RWPE1 (cell line): ENCODE measurements at places on chromosomes 6 and 20.
A peak's percentile ranks its signal among the peaks of the same experiment; 100 is the strongest.

DNA sequence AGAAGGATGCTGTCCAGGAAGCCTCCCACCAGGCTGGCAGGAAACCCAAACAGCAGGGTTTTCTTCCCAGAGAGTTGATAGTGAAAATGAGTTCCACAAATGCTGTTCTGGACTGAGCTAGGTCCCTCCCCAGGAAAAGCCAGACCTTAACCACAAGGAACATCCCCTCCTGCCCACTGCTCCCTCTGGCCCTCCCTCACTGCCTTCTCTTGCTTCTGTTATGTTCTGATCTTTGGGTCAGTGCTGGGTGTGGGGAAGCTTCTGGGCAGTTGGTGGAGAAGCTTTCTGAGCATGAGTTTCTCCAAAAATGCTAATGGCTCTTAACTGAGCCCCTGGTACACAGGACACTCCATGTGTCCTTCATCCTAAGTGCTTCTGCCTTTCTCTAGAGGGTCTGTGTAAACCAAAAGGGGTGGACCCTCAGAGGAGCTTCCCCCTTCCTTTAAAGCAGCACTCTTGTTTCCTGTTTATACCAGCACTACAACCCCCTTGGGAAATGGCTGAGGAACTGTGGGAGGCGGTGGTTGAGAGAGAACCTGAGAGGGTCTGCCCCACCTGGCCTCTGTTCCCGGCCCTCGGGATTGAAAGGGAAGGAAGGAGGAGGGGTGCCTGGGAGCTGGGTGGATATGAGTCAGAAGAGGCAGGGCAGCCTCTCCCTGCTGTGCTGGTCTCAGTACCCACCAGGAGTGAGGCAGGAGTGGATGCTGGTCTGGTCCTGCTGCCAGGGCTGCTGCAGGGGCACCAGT, 42.0 kb downstream of the CDS2 start:
- DNase-seq, result peak; percentile 74

DNA sequence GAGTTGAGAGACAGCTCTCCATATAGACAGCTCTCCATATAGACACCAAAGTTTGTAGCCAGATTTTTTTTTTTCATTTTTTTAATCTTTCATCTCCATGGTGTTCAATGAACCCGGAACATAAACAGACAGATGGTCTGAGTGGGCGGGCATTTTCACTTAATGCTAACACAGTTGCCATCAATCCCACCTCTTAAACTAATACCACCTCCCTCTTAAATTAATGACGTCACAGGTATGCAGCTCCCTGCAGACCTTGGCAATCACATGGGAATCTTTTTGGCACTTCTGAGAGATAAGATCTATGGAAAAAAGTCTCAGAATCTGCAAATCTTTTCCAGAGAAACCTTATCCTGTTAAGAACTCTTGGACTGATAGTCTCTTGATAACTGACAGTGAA, 43.2 kb downstream of the PFDN4 start:
- no peak for DNase-seq

GRCh38 chr6:44650947-44651346, 263.4 kb downstream of the CDC5L start:
- DNase-seq, result no peak

DNA sequence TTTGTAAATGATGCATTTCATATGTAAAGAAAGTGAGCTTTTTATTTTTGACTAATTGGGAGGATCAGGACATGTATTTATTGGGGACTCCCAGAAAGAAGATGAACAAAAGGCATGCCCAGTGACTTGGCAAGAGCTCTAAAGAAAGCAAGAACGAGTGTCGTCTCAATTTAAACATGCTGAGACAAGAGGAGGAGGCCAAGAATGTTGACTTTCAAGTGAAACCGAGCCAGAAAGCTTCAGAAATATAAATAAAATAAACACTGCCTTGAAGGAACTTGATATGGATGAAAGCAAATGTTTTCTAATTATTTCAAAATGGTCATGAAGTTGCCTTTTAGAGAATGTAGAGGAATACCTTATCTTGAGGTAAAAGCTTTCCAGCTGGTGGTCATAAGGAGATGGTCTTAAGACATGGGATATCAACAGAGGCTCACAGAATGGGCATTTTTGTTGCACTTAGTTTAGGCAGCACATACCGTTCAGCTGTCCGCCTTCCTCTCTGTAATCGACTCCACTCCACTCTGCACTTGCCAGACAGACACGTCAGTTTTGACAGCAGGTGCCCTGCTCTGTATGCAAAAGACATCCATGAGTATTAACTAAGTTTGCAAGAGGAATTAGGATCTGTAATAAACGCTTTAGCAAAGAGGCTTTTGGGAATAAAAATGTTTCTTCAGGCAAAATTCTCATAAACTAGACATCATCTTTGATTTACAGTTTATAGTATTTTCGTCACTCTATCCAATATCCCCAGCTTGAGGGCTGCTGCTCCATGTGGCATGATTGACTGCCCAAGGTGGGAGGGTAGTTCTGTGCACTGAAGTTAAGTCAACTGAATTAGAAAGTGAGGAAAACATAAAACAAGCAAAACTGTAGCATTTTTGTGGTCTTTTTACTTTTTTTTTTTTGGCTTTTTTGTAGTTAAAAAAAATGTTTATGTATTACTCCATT, 613.1 kb downstream of the PKHD1 start:
- no peak for DNase-seq

DNA sequence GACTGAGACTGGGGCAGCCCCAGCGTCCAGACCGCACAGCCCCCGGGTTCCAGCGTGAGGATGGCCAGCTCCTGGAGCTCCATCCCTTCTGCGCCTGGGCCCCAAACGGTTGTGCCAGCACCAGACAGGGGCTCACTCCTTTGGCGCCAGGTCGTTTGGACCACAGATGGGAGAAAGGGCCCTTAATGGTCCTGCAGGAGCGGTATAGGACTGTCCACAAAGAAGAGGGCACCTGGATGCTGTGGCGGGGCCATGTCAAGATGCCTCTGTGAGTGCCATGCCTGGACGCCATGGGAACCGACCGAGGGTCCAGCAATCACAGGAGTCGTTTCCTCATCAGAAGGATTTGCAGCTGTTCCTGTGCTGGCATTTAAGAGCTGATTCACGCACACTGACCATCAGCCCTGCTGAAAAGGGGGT, 82.7 kb downstream of the DLL1 start:
- no peak for DNase-seq

DNA sequence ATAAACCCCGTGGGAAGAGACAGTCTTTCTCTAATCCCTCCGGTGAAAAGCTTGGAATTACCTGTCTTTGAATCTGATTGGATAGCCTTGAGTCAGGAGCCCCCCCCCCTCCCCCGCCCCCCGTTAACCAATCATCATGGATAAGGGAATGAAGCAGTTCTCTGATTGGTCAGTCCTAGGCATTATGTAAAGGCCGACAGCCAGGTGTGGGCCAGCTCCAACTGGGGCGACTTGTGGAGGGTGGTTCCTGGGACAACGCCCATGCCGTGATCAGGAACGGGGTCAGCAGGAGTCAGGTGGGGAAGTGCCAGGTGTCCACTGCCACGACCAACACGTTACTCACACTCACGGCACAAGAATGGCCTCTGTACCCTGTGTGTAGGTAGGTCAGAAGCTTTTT, 406.8 kb upstream of the SULF2 start:
- no peak for DNase-seq
